Activated T-helper 1 cell treated with Interleukin-2 at 50 U/mL for 16 hours (primary cell): ENCODE measurements at places on chromosomes 5 and 9.

- DNase-seq: no peak
Measured at GRCh38 chr5:62982348-62982747, 403.7 kb downstream of the LRRC70 start.

DNA sequence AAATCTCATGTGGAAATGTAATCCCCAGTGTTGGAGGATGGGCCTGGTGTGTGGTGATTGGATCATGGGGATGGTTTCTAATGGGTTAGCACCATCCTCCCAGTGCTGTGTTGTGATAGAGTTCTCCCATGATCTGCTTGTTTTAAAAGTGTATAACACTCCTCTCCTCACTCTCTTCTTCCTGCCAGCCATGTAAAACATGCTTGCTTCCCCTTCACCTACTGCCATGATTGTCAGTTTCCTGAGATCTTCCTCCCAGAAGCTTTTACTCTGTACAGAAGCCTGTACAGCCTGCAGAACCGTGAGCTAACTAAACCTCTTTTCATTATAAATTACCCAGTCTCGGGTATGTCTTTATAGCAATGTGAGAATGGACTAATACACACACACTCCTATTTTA is 499.1 kb downstream of the RASEF start:
- no peak for DNase-seq

DNA sequence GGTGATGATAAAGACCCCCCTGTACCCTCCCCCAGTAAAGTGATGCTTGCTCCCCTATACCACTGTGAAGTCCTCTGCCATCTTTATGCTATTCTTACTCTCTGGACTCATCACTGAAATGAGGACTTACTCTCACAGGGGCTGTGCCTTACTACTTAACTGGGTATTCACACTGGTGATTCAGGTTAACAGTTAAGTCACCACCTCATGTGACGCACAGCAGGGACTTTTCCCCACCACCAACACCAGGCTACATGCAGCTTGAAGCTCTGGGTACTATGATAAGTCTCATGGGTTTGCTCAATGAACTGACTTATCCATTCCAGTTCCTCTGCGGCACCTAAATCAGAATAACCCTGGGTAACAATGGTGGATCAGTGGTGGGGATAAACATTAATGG is 163.7 kb downstream of the ELAVL2 start:
- no peak for DNase-seq

- no peak for DNase-seq
Measured at GRCh38 chr9:115106642-115107041, 11.3 kb downstream of the TNC start.

GRCh38 chr9:23682891-23683431 is 143.1 kb downstream of the ELAVL2 start:
- no peak for DNase-seq

DNA sequence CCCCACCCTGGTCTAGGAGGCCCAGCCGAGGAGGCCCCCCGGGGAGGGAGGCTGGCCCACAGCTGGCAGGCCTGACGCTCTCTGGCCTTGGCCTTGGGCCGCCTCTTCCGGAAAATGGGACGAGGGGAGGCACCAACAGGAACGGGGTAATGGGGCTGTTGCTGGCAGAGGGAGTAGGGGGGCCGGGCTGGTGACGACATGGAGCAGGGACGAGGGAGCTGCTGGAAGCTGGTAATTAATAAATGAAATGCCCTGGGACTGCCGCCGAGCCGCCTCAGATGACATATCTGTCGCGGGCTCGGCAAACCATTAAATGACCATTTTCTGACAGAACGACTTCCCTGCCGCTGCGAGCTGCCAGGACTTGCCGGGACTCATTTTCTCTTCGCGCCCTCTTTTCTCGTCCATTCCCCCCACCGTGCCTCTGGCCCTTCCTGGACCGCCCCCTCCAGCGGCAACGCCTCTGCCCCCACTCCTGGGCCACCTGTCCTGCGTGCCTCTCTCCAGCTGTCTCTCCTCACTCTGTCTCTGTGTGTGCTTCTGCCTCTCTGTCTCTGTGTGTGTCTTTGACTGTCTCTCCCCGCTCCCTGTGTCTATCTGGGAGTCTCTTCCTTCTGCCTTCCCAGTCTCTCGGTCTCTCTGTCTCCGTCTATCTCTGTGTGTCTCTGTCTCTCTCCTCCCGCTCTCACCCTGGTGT is 215.7 kb downstream of the PAX5 start:
- DNase-seq: no peak

DNA sequence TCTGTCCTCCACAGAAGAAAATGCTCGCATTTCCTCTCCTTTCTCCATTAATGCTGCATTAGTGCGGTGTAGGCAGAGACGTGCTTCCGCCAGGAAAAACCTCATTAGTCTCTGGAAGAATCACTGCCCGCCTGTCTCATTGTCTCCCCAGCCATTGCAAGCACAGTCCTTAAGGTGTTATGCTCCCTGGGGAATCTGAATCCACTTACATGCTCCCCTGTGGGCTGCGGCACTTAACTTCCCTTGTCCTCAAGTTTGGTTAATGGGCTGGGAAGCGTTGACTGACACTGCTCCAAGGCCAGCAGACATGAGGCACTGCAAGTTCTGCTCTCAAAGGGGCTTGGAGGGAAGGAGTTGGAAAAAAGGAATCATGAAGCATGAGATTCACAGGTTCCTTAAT is 41.6 kb downstream of the TARS1 start:
- no peak for DNase-seq

DNA sequence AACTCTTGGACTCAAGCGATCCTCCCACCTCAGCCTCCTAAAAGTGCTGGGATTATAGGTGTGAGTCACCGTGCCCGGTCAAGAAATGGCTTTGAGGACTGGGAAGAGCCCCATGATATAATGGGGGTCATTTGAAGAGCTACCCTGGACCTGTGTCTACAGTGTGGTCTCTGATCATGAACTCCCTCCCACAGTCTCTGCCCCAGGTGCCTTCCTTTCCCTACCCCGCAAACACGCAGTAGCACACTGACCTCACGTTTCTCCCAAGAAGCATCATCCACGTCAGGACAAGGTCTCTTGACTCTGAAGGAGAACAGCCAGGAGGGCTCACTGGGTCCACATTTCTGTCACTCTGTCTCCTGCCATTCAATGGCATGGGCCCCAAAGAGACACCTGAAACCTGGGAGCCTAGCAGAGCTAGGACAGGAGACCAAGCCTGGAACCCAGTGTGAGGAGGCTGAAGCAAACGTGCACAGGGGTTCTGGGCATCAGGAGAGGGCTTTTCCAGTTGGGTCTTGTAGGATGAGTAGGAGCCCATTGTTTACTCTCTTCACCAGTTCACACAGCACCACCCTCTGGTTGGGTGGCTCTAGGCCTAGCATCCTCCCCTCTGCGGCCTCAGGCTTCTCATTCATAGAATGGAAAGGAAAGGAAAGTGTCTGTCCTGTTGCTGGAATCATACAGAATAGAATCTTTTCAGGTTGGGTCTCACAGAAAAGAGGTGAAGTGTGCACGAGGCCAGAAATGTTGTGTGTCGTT is 23.0 kb downstream of the PRRX2 start:
- no peak for DNase-seq

GRCh38 chr9:124272979-124273378 is 15.2 kb downstream of the NEK6 start:
- DNase-seq: no peak

GRCh38 chr9:94613003-94613402 is 19.4 kb upstream of the FBP2 start:
- DNase-seq: no peak

GRCh38 chr5:39461007-39461682 is 36.4 kb upstream of the DAB2 start:
- no peak for DNase-seq

GRCh38 chr5:112338681-112339337 is 80.3 kb downstream of the EPB41L4A start:
- DNase-seq: no peak

- DNase-seq: no peak
Measured at GRCh38 chr5:139415221-139415861, 11.5 kb upstream of the SPATA24 start.

GRCh38 chr5:124702525-124702924 is 43.9 kb downstream of the ZNF608 start:
- no peak for DNase-seq

- no peak for DNase-seq
Measured at GRCh38 chr5:60386436-60387050, 313.4 kb downstream of the DEPDC1B start.

DNA sequence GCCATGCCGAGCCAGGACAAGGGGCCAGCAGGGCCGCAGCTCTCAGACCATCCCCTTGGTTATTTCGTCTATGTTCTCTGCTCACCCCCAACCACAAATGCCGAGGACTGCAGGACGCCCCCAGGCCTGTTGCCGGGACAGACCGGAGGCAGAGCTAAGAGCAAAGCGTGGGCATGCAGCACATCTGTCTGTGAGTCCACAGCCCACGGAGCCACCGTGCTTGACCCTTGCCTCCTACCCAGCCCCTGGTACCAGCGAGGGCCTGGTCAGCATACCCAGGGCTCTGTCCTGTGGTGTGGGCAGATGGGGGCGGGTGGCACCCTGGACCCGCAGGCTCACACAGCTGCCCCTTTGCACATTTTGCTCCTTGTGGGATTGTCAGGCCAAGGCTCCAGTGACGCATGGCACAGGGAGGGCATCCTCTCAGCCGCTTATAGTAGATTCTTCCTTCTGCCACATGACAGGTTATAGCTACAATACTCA is 4.7 kb downstream of the BRD3 start:
- DNase-seq: no peak

GRCh38 chr9:133359399-133360175 is 3.2 kb downstream of the SURF2 start:
- no peak for DNase-seq

- DNase-seq: no peak
Measured at GRCh38 chr5:169242175-169242848, 58.6 kb downstream of the SLIT3 start.

GRCh38 chr9:129482521-129483414 is 138.1 kb downstream of the C9orf50 start:
- no peak for DNase-seq

DNA sequence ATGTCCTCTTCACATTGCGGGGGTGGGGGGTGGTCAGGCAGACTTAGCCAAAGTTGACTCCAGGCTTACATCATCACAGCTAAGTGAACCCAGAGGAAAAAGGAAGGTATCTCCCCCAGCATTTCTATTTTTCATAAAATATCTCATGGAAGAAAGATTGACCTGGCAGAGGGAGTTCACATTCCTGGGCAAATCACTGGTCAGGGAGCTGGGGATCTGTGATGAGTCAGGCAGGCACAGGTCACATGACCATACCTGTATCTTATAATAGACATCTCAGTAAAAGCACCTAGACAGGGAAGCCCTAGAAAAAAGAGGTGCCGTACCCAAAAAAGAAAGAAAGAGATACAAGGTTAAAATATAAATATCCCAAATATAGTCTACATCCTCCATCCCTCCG is 57.3 kb upstream of the WWC1 start:
- no peak for DNase-seq

- DNase-seq: no peak
Measured at GRCh38 chr9:122572456-122572855, 10.7 kb downstream of the OR1L8 start.

GRCh38 chr5:35436400-35437057 is 181.1 kb upstream of the SPEF2 start:
- DNase-seq: no peak

GRCh38 chr9:129107651-129108050 is 2.9 kb downstream of the CRAT start:
- no peak for DNase-seq

- DNase-seq: no peak
Measured at GRCh38 chr5:159098603-159099436, 896 bp downstream of the EBF1 start.

GRCh38 chr5:20224966-20225365 is 237.0 kb upstream of the CDH18 start:
- no peak for DNase-seq

DNA sequence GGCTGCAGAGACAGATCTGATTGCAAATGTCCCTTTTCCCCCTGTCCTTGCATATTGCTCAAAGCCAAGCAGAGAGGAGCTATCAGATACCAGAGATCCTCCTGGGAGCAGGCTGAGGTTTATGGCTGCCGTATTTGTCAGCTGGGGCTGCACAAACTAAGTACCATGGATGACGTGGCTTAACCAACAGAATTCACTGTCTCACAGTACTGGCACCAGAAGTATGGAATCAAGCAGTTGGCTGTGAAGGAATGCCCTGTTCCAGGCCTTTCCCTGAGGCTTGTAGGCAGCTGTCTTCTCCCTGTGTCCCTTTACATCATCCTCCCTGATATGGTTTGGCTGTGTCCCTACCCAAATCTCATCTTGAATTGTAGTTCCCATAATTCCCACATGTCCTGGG is 2.6 kb downstream of the CFAP90 start:
- DNase-seq: no peak

- DNase-seq: no peak
Measured at GRCh38 chr9:70069704-70070103, 26.1 kb downstream of the MAMDC2 start.

DNA sequence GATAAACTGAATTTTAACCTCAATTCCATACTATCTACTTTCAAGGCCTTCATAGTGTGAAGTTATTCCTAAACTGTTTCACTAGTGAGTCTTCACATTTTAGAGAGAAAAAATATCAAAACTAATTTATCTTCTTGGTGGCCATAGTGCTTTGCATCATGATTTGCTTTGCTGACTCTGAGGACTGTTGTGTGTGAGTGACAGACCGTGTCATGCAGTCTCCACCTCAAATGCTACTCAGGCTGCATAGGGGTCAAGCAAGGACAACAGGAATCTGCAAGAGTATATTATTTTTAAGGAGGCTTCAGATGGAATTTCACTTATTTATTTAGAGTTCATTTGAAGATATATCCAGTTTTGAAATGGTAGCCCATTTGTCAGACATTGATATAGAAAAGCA is 34.5 kb downstream of the MACIR start:
- no peak for DNase-seq

DNA sequence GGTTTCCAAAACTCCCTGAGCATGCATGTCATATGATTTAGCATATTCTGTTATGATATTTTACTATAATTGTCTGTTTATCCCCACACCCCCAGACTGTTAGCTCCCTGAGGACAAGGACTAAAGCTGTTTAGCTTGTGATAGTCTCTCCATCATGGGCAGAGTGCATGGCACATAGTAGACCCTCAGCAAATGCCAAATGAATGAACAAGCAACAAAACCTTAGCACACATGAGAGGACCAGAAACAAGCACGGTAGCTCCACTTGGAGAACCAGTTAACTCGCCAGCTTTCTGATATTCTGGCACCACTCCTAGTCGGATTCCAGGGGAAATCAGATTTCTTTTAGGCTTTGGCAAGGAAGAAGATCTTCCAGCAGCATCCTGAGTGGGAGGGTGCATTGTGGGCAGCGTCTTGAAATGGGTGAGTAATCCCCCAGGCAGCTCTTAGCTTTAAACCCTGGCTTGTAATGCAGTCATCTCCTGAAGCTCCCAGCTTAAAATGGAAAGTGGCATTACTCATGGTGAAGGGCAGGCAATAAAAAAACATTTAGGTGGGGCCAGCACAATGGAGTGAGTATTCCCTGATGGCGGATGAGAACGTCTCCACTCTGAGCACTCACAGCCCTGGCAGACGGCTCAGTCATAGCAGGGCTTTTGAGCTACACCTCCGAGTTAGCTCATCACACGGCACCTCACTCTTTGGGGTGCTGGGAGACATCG is 41.1 kb downstream of the FGF1 start:
- DNase-seq: no peak
